ENCODE measurements at places on chromosomes 2 and 18.
A peak's percentile ranks its signal among the peaks of the same experiment; 100 is the strongest.

GRCh38 chr2:189798312-189799029 is 14.2 kb downstream of the PMS1 start:
- no peak overlapping the region for H3K27ac ChIP-seq
- no peaks in the 10 kb centered on the region for H3K27me3 ChIP-seq
- H3K4me3 ChIP-seq = no peak overlapping the region
- no peak for DNase-seq
- H3K4me1 ChIP-seq = no peaks in the 10 kb centered on the region

GRCh38 chr2:237673130-237674001 is 46.0 kb downstream of the LRRFIP1 start:
- DNase-seq = no peak
- H3K4me1 ChIP-seq = peaks cover 85% of the 10 kb centered on the region
- no peaks in the 10 kb centered on the region for H3K36me3 ChIP-seq
- peak overlapping the region; percentile 50 for H3K4me3 ChIP-seq

- H3K4me3 ChIP-seq = no peak overlapping the region
- no peaks in the 10 kb centered on the region for H3K4me1 ChIP-seq
- H3K27me3 ChIP-seq = no peaks in the 10 kb centered on the region
- DNase-seq = no peak
- H3K27ac ChIP-seq = no peak overlapping the region
Observed at GRCh38 chr2:228827056-228827700, 443.9 kb downstream of the PID1 start.

DNA sequence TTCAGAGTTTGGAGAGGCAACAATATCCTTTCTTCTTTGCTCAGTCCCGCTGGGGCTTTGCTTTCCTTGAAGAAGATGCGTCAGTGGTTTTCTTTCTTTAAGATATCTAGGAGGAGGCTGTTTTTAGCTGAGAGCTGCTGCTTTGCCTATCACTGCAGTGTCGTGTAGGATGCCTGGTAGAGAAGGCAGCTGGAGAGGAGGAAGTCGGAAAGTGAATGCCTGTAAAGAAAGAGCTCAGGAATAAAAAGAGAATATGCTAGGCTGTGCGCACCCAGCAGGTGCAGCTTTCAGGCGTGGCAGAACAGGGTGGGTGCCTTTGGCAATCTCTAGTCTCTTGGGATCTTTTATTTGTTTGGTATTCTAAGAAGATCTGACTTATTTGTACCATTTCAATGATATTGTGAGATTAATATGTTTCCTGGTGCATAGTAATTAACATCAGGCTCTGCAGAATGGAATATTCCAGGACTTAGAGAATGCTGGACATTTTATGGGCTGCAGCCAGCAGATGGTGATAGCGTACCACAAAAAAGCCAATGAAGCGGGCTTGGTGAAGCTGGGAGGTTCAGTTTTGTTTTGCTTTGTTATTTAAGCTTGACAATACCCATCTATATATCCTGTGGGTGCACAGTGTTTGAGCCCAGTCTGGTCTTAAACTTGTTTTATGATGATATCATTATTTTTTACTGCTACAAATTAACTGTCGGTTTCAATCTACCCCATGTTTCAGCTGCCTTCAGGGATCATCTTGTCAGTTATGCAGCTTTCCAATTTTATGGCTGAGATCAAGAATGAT is 34.9 kb downstream of the CAVIN2 start:
- H3K4me3 ChIP-seq = no peak overlapping the region
- no peak overlapping the region for H3K27ac ChIP-seq

DNA sequence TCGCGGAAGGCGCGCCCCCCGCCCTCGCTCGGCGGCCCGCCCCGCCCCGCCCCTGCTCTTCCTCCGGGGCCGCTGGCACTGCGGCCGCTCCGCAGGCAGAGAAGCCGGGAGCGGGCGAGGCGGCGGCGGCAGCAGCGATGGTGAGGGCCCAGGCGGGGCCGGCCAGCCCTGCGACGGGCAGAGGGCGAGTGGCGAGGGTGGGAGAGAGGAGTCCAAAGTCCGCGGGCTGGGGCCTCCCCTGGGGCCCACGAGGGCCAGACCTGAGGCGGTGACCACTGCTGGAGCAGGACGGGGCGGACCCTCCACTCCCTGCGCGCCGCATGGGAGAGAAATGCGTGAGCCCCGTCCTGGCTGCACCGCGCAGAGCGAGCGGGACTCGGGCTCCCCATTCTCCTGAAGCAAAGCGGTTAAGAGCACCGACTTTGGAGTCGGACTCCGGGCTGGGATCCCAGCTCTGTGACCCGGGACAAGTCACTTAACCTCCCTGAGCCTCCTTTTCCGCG is at the start of gene VAMP5:
Gene VAMP5 (plus strand): TSS at position 78 of the 503 bp plus-strand sequence. CDS start 60 bp downstream, at position 138.
- H3K4me3 ChIP-seq = peak within 1 kb of the TSS; percentile 78
- DNase-seq = no peak
- no peaks in the 10 kb centered on the region for H3K36me3 ChIP-seq
- H3K27me3 ChIP-seq = no peaks in the 10 kb centered on the region

GRCh38 chr18:60060578-60060977 is 160.8 kb downstream of the PMAIP1 start:
- DNase-seq = no peak
- no peaks in the 10 kb centered on the region for H3K36me3 ChIP-seq
- H3K4me3 ChIP-seq = no peak overlapping the region
- H3K4me1 ChIP-seq = no peaks in the 10 kb centered on the region
- H3K27me3 ChIP-seq = no peaks in the 10 kb centered on the region
- H3K27ac ChIP-seq = no peak overlapping the region

- DNase-seq = no peak
- no peaks in the 10 kb centered on the region for H3K36me3 ChIP-seq
- H3K4me1 ChIP-seq = peaks cover 10% of the 10 kb centered on the region
- H3K27me3 ChIP-seq = no peaks in the 10 kb centered on the region
- no peak overlapping the region for H3K4me3 ChIP-seq
Observed at GRCh38 chr2:28606986-28607441, 111.2 kb downstream of the PLB1 start.

DNA sequence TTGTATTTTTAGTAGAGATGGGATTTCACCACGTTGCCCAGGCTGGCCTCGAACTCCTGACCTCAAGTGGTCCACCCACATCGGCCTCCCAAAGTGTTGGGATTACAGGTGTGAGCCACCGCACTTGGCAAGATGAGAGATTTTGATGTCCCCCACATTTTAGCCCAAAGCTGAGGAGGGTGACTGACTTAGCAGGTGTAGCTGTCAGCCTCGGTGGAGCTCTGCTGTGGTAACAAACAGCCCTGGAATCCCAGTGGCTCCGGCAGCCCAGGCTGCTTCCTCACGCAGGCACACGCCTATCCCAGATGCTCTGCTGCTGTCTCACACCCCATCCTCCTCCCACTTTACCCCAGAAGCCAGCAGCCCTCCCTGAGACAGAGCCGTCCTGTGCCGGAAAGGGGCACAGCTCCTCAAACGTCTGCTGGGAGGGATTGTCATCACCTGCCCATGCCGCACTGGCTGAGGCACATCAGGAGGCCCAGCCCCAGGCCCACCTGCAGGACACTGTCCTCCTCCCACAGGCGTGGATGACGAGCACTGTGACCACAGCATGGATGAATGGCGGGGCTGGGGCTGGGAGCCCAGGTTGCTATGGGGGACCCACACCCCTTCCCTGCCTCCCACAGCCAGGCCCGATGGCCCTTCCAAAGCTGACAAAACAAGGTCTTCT is 10.6 kb upstream of the BOK start:
- no peaks in the 10 kb centered on the region for H3K36me3 ChIP-seq
- H3K27ac ChIP-seq = no peak overlapping the region
- H3K27me3 ChIP-seq = no peaks in the 10 kb centered on the region
- no peak for DNase-seq
- H3K4me3 ChIP-seq = no peak overlapping the region
- H3K4me1 ChIP-seq = peaks cover 9% of the 10 kb centered on the region

GRCh38 chr2:100662866-100663265 is 100.1 kb downstream of the PDCL3 start:
- no peaks in the 10 kb centered on the region for H3K4me1 ChIP-seq
- no peaks in the 10 kb centered on the region for H3K27me3 ChIP-seq
- H3K36me3 ChIP-seq = no peaks in the 10 kb centered on the region
- H3K27ac ChIP-seq = no peak overlapping the region

- H3K27ac ChIP-seq = no peak overlapping the region
- H3K4me1 ChIP-seq = no peaks in the 10 kb centered on the region
- no peak for DNase-seq
- no peaks in the 10 kb centered on the region for H3K27me3 ChIP-seq
- H3K36me3 ChIP-seq = no peaks in the 10 kb centered on the region
Observed at GRCh38 chr2:41026613-41027012, 574.7 kb upstream of the SLC8A1 start.

DNA sequence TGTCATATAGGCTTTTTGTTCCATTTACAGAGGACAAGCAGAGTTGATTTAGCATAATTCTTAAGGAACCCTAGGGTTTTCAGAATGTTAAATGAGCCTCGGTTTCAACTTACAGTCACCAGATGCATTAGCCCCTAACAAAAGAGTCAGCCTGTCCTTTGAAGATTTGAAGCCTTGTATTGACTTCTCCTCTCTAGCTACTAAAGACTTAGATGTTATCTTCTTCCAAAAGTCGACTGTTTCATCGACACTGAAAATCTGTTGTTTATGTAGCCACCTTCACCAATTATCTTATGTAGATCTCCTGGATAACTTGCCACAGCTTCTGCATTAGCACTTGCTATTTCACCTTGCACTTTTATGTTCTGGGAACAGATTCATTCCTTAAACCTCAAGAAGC is 31.6 kb upstream of the SOX11 start:
- no peaks in the 10 kb centered on the region for H3K36me3 ChIP-seq
- H3K27me3 ChIP-seq = no peaks in the 10 kb centered on the region
- H3K4me1 ChIP-seq = no peaks in the 10 kb centered on the region
- H3K27ac ChIP-seq = no peak overlapping the region
- H3K4me3 ChIP-seq = no peak overlapping the region

- peaks cover 17% of the 10 kb centered on the region for H3K36me3 ChIP-seq
- no peak overlapping the region for H3K4me3 ChIP-seq
- no peaks in the 10 kb centered on the region for H3K27me3 ChIP-seq
- no peak overlapping the region for H3K27ac ChIP-seq
- no peak for DNase-seq
- H3K4me1 ChIP-seq = peaks cover 17% of the 10 kb centered on the region
Observed at GRCh38 chr2:216416571-216417307, 4.5 kb downstream of the SMARCAL1 start.

GRCh38 chr18:9094307-9095226 is 7.9 kb upstream of the NDUFV2 start:
- H3K4me3 ChIP-seq = no peak overlapping the region
- no peak for DNase-seq
- H3K27ac ChIP-seq = no peak overlapping the region
- no peaks in the 10 kb centered on the region for H3K4me1 ChIP-seq

GRCh38 chr2:88582030-88582429 is 45.2 kb downstream of the EIF2AK3 start:
- no peaks in the 10 kb centered on the region for H3K4me1 ChIP-seq
- DNase-seq = no peak
- H3K27me3 ChIP-seq = no peaks in the 10 kb centered on the region
- H3K4me3 ChIP-seq = no peak overlapping the region

All from thoracic aorta (tissue), 2 donors.